ENCODE measurements at places on chromosomes 6 and 20.

GRCh38 chr6:15580326-15580725 lies 82.5 kb downstream of the DTNBP1 start:
- no peak for DNase-seq

- DNase-seq, result peak; percentile 99
Measured at GRCh38 chr6:139375226-139376016, 973 bp upstream of the CITED2 start.

GRCh38 chr6:39086711-39087110 lies 28.3 kb downstream of the SAYSD1 start:
- DNase-seq, result no peak

- DNase-seq, result no peak
Measured at GRCh38 chr6:11672256-11672655, 106.3 kb downstream of the ADTRP start.

- no peak for DNase-seq
Measured at GRCh38 chr20:59141818-59142581, 21.6 kb upstream of the ZNF831 start.

- DNase-seq, result no peak
Measured at GRCh38 chr6:152012227-152012626, 204.7 kb downstream of the ESR1 start.

GRCh38 chr20:47612670-47613069 lies 111.0 kb downstream of the NCOA3 start:
- peak; percentile 2 for DNase-seq

DNA sequence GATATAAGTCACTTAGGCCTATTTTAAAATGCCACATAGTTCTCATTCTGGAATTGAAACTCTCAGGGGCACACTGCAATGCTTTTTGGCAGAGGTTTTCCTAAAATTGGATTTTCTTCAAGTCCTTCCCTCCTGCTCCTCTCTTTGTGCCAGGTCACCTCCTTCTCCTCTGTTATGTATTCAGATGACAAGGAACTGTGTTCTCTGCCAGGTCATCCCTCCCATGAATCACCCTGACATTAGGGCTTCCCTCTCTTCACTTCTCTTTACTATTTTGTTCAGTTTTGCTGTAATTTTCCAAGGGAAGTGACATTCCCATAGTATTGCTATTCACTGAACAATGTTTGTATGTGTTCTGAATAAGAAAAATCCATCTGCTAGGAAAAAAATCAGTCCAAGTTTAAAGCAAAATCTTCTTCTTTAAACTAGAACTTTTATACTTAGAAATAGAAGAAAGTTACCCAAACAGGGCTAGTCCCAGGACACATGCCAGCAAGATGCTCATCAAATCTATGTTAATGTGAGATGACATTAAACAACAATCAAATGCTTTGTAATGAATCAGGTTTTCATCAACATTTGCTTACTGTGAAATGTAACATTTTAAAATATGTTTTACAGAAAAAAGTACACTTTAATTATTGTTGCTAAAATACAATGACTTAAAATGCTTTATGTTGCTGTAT lies 461.1 kb downstream of the MMUT start:
- peak; percentile 59 for DNase-seq

DNA sequence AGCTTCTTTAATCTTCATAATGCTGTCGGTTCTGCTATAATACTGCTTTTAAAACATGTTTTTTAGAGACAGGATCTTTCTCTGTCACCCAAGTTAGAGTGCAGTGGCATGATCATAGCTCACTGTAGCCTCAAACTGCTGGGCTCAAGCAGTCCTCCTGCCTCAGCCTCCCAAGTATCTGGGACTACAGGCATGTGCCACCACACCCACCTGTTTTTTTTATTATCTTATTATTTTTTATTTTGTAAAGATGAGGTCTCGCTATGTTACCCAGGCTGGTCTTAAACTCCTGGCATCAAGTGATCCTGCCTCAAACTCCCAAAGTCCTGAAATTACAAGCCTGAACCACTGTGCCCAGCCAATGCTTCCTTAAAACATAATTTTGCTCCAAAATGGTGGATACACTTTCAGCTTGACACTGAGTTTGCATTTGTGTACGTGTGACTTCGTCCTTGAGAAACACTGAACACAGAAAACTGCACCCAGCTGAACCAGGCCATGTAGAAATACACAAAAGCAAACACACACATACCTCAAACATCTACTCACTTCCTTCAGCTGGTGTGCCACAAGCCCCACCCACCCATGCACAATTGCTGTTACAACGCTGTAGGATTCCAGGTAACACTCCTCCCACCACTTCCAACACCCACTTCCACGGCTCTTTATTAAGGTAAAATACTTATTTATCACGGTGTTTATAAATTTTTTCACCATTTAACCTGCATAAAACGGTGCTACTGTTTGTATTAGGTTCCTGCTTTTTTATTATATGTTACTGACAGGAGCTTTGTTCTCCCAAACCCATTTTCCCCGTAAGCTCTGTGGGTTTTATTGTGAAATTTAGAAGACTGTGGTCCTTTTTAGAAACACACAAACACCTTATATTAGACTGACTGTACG lies 109.1 kb downstream of the TSHZ2 start:
- peak; percentile 45 for DNase-seq

DNA sequence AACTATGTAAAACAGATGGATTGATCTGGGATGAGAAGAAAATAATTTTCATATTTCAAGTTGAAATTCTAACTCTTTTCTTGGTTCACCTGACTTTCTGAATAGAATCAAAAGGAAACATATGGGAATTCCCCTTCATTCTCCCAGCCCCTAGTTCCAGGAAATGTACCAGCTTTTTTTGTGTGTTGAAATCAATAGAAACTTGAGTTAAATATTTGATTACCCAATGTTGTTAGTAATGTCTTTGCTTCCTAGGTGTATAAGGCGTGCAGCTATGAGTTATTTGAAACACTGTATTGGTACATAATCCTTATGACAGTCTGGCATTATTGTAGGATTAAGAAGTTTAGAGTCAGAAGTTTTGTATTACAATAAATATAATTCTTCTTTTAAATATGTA lies 21.5 kb downstream of the VNN2 start:
- DNase-seq, result no peak

- DNase-seq, result peak; percentile 14
Measured at GRCh38 chr6:89132057-89132456, 13.8 kb upstream of the PM20D2 start.

DNA sequence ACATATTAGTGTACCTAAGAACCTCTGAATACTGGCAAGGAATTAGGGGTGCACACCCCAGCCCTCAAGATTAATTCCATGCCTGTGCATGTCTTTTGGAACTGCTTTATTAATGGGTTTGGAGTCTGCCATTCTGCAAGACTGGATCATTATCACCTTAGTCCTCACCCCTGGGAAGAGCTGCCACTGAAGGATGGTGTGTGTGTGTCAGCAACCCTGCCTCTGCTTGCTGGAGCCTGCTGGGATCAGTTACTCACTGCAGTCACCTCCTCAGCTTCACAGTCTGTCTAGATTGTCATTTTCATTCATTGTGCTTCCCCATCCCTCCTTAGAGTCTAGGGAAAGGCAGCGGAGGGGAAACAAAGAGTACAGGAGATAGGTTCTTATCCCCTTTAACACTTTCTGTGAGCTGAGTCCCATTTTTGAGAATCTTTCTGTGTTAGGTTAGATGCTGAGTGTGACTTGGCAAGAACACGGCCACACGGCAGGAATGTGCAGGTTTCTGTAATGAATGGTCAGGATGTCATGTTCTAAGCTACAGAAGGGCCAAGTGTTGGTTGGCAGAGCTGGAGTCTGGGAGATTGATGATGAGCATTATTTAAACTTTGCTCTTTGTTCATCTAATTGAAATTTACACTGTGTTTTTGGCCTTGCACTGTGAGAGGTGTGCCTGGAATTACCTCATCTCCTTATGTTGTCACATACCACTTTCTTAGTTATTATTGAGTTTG lies 21.1 kb downstream of the GHRH start:
- peak; percentile 71 for DNase-seq

DNA sequence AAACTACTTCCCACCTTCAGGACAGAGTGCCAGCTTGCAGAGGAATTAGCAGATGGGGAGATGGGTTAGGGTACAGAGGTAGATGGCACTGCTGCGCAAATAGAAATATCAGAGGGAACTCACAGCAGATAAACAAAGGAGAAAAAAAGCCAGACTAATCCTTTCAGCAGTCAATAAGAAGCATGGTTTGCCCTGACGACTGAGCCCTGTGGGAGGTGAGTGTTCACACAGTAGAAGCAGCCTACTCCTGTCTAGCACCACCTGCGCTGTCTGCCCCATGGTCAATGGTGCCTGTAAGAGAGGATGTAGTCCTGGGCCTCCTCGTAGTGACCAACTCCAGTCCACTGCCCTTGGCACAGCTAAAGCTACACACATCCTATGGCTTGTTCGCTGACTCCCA lies 174.1 kb downstream of the IBTK start:
- peak; percentile 92 for DNase-seq

- DNase-seq, result no peak
Measured at GRCh38 chr6:347951-348859, 43.3 kb upstream of the IRF4 start.

DNA sequence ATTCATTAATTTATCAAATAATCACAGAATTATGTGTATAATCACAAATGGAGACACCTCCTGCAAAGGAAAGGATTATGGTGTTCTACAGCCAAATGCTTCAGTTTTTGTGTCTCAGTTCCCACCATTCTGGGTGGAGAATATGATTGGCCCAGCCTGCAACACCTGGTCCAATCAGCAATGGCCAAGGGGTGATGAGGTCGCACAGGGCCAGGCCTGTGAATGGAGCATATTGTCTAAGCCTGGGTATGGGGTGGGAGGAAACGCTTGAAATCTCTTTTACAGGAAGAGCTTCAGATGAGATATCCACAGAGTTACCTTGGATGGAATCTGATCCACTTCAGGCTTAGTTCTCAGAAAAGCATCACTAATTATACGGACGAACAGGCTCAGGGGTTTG lies 271.6 kb downstream of the DHX35 start:
- DNase-seq, result no peak

- no peak for DNase-seq
Measured at GRCh38 chr6:63685446-63686379, 50.1 kb downstream of the PHF3 start.

- no peak for DNase-seq
Measured at GRCh38 chr6:137490961-137491360, 3.2 kb downstream of the OLIG3 start.

- peak; percentile 67 for DNase-seq
Measured at GRCh38 chr20:31835977-31836852, 9.2 kb downstream of the FOXS1 start.

GRCh38 chr6:88472851-88473525 lies 306.8 kb upstream of the CNR1 start:
- DNase-seq, result peak; percentile 46

Data from NCI-H69 (cell line).